ENCODE measurements at places on chromosomes 11 and 22.

DNA sequence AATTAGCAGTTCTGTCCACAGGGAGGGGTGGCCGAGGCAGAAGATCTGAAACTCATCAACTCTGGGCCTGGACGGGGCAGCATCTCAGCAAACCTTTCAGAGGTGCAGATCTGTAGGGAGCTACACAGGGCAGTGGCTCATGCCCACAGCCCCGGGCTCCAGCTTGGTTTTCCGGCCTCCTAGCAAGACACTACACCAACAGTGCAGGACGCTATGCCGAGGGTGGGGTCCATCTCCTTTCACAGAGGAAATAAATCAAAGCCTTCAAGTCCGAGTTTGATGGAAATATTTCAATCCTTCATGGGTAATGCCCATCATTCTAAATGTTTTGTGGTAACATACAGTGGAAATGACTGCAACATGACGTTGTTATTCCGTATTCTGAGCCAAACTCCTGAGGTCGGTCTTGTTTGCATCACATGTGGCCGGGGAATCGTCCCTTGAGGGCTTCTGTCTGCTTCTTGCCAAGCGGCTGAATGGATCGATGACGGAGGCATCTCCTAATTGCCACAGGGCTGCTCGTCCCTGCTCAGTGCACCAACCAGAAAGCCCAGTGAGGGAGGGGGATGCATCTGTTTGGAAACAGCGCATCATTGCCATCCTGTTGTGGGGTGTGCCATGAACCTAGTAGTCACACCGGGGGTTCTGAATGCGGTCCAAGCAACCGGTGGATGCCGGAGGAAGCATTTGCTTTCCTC, 30.0 kb downstream of the LINC01488 start:
- no peak for DNase-seq

DNA sequence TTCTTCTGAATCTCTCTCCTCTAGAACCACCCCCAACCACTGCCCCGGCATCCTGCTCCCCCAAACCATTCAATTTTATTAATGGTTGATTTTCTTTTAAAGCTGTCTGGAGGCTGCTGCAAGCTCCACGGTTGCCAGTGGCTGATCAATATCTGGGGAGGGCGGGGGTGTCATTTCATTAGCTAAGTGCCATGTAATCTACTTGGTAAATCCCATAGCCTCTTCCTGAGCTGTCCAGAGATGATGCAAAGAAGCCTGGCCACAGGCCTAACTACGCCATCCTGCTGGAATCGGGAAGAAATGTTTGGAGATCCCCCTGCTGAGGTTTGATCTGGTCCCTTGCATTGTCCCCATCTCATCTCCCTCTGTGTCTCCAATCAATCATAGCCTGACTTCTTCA, 440.1 kb downstream of the MIAT start:
- DNase-seq, result no peak

- DNase-seq, result no peak
Observed at GRCh38 chr22:44357966-44358465, 45.3 kb upstream of the SHISAL1 start.

DNA sequence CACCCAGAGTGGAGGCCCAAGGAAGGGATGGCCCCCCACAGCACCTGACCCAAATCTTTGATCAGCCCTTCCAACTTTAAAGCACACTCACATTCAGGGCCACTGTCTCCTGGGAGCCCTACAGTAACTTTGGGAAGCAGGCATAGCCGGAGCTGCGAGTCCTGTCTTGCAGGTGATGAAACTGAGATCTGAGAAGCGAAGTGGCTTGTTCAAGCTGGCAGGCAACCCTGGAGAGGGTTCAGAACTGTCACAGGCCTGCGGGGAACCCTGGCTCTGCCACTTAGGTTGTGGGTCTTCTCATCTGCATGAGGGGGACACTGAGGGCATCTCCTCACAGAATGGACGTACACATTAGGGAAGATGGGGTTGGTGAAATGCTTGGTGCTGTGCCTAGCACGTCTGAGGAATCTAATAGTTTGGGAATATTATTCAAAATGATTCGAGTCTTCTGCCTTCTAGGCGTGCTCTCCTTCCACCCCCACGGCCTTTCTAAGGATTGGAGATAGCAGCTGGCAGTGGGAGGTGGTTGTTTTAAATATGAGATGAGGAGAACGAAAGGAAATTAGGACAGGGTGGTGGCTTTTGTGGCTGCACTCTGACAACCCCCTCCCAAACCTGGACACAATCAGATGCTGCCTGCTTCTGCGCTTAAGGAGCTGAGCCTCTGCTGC, 18.8 kb upstream of the SUN2 start:
- no peak for DNase-seq

GRCh38 chr11:101436511-101437142, 147.2 kb downstream of the TRPC6 start:
- DNase-seq, result no peak

GRCh38 chr11:34189191-34189590, 83.8 kb downstream of the NAT10 start:
- no peak for DNase-seq

DNA sequence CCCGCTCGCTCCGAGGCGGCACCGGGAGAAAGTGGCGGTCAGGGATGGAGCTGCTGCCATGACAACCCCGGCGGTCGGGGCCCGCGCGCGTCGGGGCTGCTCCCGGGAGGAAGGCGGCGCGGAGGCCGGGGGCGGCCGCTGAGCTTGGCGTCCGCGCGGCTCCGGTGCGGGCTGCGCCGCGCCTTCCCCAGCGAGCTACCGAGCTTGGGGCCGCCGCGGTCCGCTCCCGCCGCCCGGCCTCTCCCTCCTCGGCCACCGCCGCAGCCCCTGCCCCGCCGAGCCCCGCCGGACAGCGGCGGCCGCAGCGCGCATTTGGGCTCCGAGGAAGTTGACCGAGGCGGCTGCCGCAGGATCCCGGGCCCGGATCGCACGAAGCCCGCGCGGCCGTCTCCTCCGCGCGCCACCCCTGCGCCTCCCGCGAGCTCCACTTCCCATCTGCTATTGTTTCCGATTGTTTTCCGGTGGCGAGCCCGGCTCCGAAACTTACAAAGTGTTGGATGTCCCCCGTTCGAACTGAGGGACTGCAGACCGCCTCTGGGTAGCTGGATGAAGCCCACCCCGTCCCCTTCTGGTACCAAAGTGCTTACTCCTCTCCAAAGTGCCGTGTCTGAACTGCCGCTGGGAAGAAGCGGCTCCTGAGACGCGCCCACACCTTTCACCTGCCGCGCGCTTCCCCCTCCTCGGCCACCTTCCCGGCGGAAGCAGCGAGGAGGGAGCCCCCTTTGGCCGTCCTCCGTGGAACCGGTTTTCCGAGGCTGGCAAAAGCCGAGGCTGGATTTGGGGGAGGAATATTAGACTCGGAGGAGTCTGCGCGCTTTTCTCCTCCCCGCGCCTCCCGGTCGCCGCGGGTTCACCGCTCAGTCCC, 540.3 kb downstream of the NTM start:
- no peak for DNase-seq

DNA sequence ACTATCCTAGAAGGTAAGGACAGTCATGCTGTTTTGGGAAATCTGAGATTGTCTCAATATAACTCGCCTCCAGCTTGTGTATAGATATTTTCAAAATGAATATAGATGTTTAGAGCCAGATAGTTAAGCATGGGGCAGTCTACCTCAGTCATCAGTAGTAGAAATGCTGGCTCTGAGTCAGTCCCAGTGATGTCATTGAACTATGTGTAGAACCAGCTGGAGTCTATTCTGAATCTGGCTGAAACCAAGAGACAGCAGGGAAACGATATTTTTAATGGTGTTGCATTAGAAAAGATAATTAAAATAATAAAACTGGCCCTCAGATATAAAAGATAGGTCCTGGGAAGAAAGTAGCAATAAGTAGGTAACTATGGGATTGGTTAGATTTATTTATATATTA, 25.9 kb downstream of the PIWIL4 start:
- no peak for DNase-seq

- DNase-seq, result no peak
Observed at GRCh38 chr11:6438979-6439571, 1.7 kb downstream of the HPX start.

GRCh38 chr11:66277471-66278362, at the start of gene CNIH2:
Gene CNIH2, plus strand, starts transcription at chr11:66278175. Its CDS starts 282 bp downstream, at chr11:66278457.
- DNase-seq, result no peak

DNA sequence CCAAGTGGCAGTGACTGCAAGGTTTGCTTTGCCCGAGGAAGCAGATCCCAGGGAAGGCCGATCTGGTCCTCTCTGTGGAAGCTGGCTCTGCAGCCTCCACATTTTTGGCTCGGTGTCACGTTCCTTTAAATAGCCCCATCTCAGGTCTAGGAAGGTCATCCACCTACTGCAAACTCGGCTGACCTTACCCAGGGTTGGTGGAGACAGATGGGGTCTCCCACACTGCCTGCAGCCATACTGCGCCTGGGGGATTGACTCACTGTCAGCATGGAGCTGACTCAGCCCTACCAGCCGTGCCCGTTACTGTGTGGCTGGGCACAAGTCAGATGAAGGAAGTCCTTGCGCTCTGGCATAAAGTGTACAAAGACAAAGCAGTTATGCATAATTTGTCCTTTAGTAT, 16.9 kb downstream of the CDPF1 start:
- DNase-seq, result no peak

GRCh38 chr11:129115652-129116586, 76.2 kb downstream of the ARHGAP32 start:
- DNase-seq, result no peak

DNA sequence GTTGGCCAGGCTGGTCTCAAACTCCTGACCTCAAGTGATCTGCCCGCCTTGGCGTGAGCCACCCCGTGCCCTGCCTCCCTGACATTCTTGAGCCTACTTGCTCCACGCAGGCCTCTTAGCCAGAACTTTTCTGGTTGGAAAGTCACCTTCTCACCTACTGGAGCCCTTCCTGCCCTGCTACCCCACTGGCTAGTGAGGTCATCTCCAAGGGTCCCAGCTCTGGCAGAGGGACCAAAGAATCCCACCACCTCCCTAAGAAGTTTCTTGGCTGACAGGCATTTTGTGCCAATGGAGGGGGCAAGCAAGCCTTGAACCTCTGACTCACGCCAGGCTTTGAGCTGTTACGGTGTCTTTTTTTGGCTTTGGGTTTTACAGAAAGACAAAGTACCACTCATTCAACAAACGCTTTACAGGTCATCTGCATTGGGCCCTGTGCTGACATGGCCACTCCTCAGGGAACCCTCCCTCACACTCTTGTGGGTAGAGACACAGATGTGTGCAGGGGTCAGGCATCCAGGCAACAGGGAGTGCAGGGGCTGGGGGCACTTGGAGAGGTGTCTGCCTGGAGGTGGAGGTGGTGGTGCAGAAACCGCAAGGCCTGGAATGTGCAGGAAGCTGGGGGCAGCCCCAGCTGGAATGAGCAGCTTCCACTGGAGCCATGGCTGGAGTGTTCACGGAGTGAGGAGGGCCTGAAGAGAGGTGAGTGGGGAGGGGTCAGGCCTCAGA, 27.1 kb upstream of the WNT11 start:
- DNase-seq, result no peak

GRCh38 chr22:40595497-40596234, 40.9 kb downstream of the MRTFA start:
- no peak for DNase-seq

DNA sequence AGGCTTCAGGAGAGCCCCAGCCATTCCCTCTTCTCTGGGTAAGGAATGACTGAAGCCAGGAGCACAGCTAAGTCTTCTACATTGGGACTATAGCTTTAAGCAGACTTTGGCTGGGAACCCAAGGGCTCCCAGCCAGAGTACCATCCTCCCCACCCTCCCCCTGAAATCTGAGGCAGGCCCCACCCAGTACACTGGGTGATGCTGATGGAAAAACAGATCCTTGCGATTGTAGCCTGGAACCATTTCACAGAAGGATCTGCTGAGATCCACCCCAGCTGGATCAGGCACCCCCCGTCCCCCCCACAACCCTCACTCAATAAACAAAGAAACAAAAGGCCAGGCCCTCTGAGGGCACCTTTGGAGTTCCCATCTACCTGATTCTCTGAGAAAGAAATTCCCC, 39.8 kb downstream of the IL18BP start:
- DNase-seq, result no peak

DNA sequence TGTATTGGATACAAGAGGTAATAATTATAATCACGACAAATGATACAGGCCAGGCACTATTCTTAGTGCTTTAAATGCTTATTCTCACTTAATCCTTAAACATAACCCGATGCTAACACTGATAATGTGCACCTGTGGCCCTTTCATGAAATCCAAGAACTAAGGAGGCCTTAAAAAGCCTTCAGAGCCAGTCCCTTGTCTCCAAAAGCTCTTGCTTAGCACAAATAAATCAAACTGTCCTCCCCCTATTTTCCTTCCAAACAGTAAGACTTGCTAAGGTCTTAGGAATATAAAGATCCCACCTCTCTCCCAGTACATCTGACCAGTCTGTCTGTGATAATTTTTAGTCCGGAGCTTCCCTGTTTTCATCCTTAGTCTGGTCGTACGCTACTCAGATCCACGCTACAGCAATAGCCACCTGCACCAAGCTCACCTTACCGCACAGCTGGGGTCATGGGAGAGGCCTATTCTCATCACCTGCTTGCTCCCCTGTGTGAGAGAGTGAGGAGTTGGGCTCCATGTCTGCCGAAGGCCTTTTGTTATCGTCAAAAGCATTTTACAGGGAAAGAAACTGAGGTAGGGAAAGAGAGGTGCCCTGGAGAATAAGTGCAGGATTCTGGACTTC, 16.9 kb downstream of the FXYD6 start:
- DNase-seq, result no peak

GRCh38 chr11:47295385-47295784, 25.5 kb downstream of the MADD start:
- DNase-seq, result no peak

DNA sequence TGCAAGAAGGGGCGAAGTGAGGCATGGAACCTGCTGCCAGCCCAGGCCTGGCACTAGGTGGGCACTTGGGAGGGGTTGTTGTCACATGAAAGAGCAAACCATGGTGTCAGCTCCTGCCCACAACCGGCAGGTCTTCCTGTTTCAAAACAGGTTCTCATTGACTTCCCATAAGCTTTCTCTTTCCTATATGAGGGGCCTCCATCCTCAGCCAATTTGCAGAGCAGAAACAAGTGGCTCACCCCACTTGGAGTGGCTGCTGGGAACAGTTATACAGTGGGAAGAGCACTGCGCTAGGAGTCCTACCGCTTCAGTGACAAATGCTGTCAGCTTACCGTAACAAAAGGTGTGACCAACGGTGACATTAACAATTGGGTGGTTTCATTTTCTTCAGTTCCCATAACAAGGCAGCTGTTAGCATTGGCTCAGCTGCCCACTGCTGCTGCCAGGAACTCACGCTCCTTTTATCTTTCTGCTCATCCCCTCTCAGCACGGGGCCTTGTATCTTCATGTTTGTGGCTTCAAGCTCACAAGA, 10.2 kb upstream of the SSTR3 start:
- DNase-seq, result no peak

DNA sequence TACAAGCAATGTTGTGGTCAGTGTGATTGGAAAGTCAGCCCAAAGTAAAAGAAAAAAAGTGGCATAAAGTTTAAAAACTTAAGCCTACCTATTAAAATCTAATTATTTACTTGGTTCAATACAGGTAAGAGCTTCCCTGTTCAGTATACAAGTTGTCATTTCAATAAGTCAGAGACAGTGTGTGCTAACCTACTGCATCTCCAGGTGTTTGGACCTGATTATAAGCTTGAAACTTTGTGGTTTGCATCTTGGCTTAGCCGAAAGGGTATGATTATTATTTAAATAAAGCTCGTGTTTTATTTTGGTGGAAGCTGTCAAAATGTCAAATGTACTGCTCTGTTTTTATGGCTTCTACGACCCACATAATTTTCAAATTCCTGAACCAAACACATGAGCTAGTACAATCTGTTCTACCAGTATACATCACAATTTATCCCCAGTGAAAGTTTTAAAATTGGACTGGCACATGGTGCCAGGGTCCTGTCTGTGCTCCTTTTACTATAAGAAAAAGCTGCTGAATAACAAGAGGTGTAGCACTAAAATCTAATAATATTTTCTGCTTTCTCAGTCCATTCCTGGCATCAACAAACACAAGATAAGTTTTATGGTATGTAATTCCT, 103.9 kb upstream of the ANO3 start:
- DNase-seq, result no peak

All from stimulated activated CD4-positive, alpha-beta T cell treated with anti-CD3 and anti-CD28 coated beads, TNF-alpha, amount 100 ng/mL, for 4 hours (primary cell).